Activated CD4-positive, alpha-beta T cell treated with anti-CD3 and anti-CD28 coated beads for 1 hour (primary cell): ENCODE measurements at places on chromosomes 12 and 14.

- DNase-seq = no peak
Measured at GRCh38 chr14:79279645-79280597, 931.4 kb downstream of the DIO2 start.

GRCh38 chr12:58502841-58503240, 417.5 kb downstream of the LRIG3 start:
- no peak for DNase-seq

GRCh38 chr12:2255311-2255710, 202.5 kb downstream of the CACNA1C start:
- DNase-seq = no peak

DNA sequence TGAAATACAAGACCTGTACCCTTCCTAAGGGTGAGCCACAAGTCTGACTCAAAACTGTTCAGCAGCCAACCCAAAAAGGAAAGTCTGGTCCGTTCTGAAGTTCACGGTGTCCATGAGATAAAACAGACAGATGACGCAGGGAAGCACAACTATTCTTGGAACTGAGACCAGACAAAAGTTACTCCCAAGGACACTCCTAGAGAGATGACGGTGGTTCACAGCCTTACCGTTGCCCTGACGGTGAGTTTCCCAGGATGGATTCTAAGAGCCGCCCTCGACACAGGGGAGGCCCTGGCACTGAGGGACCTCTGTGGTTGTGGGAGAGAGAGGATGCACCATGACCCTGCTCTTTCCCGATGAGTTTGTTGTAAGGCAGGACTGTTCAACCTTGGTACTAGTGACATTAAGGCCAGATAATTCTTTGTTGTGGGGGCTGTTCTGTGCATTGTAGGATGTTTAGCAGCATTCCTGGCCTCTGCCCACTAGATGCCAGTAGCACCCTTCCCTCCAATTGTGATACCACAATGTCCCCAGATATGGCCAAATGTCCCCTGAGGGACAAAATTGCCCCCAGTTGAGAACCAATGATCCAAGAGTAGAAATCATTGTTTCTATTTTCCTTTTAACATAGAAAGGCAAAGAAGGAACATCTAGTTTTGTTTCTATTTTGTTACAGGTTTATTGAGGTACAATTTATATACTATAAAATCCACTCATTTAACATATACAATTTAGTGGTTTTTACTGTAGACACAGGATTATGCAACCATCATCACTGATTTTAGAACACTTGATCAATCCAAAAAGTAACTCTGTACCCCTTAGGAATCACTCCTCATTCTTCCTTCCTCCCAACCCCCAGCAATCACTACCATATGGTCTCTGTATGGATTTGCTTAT, 23.0 kb downstream of the OR10P1 start:
- no peak for DNase-seq

DNA sequence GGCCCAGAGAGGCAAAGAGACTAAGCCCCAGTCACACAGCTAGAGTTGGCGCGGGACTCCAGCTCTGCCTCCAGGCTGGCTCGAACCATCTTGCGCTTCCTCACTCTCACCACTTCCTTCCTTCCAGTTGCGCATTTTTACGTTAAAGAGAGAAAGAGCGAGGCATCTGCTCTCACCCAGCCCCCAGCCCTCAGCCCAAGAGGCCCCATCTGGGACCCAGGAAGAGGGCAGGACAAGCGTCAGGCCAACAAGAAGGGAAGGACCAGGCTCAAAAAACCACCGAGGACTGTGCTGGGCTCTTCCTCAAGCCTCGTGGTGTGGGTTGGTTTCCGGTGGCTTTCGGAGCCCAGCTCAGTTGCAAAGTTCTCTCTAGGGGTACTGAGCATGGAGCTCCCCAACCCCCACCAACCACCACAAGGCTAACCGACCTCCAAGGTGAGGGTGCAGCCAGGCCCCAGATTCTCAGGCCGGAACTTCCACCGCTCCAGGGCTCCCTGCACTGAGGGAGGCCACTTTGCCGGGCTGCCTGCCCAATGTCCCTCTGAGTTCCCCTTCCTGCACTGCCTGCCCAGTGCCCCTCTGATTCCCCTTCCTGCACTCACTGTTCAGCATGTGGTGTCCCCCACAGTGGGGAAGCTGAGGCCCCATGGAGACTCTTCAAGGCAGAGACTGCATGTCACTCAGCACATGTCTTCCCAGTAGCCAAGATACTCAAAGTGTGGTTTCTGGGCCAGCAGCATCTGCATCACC, 35.9 kb downstream of the TESC start:
- no peak for DNase-seq

- DNase-seq = no peak
Measured at GRCh38 chr14:60250257-60251035, 1.4 kb downstream of the PPM1A start.

DNA sequence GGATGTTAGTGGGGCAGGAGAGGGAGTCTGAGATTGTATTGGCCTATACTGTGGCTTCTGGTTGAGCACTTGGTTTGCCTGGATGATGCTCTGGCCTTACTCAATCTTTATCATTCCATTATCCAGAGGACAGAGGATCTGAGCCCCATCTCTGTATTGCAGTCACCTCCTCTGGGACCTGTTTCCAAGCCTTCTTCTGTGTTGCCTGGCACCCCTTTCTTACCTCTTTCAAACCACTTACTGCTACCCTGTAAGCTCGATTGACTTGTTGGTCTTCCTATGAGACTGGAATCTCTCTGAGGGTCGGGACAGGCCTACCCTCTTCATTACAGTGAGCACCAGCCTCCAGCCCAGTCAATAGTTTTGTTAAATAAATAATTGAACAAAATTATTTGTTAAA, 3.0 kb upstream of the FOS start:
- no peak for DNase-seq
